ENCODE measurements at places on chromosomes 16 and 17.
A peak's percentile ranks its signal among the peaks of the same experiment; 100 is the strongest.

DNA sequence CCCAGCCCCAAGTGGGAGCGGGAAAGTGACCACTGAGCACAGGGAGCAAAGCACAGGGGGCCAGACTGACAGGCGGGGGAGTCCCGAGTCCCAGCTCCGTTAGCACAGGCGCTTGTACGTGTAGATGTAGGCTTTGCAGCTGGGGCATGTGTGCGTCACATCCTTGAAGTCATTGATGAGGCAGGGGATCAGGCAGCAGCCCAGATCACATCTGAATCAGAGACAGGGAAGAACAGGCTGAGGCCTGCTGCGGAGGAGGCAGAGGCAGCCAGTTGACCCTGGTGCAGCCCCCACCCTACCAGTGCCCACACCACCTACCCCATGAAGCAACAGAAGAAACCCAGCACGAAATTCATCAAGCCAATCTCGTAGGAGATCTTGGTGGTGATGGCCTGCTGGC lies 26.1 kb downstream of the CDIP1 start:
- no peak for DNase-seq

DNA sequence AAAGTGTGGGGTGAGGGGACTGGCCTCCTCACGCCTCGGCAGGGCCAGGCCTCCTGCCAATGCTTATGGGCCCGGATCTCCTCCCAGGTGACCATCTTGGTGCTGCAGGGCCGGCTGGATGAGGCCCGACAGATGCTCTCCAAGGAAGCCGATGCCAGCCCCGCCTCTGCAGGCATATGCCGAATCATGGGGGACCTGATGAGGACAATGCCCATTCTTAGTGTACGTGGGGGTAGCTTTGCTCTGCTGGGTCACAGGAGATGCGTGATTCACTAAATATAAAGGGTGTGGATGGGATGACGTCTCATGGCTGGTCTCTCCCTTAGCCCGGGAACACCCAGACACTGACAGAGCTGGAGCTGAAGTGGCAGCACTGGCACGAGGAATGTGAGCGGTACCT lies 19.5 kb downstream of the NUP85 start:
- DNase-seq = no peak

GRCh38 chr17:58822148-58823050 lies 66.7 kb downstream of the PPM1E start:
- peak; percentile 72 for DNase-seq

GRCh38 chr17:77109764-77110359 lies 30.9 kb upstream of the SEC14L1 start:
- no peak for DNase-seq

GRCh38 chr17:49402706-49403105 lies 12.0 kb downstream of the PHB1 start:
- no peak for DNase-seq

GRCh38 chr17:66812571-66812970 lies 22.3 kb upstream of the CACNG5 start:
- DNase-seq = no peak

GRCh38 chr16:82083710-82084353 lies 48.8 kb downstream of the HSD17B2 start:
- no peak for DNase-seq

GRCh38 chr16:56286809-56287208 lies 95.5 kb downstream of the GNAO1 start:
- DNase-seq = no peak

- no peak for DNase-seq
Measured at GRCh38 chr16:22123759-22124490, 31.6 kb downstream of the VWA3A start.

GRCh38 chr16:84239909-84240308 lies at the start of gene KCNG4:
Gene KCNG4, minus strand, starts transcription at chr16:84240012. Its CDS starts 2,527 bp downstream, at chr16:84237485.
- no peak for DNase-seq

DNA sequence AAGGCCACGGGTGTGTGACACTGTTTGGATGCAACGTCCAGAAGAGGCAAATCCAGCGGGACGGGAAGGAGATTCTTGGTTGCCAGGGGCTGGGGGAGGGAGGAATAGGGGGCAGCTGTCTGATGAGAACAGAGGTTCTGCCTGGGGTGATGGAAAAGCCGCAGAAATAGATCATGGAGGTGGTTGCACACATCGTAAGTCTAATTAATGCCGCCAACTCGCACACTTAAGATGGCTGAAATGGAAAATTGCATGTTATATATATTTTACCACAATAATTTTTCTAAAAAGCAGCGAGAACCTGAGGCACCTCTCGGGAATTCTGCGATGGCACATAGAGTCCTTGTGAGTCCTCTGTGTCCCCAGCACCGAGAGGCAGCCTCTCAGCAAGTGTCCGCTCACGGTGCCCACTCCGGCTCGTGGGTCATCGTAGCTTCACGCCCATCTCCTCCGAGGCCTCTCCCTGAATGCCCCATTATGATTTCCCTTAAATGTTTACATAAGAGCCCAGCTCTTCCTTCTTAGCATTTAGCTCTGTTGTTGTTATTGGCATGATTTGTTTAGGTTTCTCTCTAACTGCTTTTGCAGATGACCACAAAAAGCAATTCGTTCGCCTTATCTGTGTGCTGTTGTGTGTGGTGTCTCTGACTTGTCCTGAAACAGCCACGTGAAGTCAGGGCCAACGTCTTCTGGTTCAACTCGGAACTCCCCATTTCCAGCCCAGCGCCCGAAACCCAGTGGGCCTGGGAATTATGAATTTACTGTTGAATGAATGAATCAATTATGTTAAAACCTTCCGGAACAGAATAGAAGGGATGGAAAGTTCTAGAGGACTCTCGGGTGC lies 7.7 kb downstream of the WFDC1 start:
- no peak for DNase-seq

DNA sequence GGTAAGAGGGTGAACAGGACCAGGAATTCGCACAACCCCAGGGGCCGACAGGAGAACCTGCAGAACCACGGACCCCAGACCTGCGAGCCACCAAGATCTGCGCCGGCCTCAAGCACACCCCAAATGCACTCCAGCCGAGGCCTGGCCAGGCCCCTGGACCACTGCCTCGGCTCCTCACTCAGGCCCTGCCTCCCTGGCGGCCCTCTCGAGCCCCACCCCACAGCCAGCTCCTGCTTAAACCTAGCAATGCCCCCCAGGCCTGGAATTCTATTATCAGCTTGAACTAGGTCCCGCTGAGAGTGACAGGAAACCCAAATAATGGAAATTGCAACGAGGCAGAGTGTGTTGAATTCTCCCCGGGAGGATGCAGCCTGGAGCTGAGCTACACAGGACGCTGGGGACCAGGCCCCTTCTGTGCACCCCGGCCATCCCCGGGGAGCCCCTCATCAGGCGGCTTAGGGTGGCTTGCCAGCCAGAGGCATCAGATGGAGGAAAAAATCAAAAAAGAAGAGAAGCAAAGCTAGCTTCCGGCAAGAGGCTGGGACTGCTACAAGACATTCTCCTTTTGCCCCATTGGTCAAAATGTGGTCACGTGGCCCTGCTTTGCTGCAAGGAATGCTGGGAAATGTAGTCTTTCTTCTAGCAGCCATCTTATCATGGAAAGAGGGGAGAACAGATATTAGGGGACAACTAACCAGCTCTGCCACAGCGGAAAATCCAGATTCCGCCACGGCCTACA lies 2.4 kb upstream of the ENPP7 start:
- DNase-seq = peak; percentile 79

GRCh38 chr16:15403392-15403995 lies 7.9 kb downstream of the MPV17L start:
- no peak for DNase-seq
